ENCODE measurements at places on chromosomes 12 and 14.

- no peak for DNase-seq
Measured at GRCh38 chr12:3117144-3117581, 40.0 kb downstream of the TSPAN9 start.

- no peak for DNase-seq
Measured at GRCh38 chr12:5806371-5807089, 138.5 kb downstream of the ANO2 start.

DNA sequence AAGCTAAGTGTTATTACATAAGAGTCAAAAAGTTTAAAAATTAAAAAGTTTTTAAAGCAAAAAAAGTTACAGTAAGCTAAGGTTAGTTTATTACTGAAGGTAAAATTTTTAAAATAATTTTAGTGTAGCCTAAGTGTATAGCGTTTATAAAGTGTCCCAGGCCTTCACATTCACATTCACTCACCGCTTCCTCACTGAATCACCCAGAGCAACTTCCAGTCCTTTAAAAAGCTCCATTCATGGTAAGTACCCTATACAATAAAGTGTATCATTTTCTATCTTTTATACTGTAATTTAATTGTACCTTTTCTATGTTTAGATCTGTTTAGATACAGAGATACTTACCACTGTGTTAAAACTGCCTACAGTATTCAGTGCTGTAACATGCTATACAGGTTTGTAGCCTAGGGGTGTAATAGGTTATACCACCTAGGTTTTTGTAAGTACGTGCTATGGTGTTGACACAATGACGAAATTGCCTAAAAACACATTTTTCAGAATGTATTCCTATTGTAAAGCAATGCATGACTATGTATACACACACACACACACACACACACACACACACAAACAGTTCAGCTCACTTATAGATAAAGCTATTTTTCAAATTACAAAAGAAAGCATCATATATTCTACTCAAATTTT lies 3.7 kb downstream of the CLEC14A start:
- no peak for DNase-seq

- DNase-seq = no peak
Measured at GRCh38 chr12:120851944-120852343, 52.2 kb downstream of the SPPL3 start.

- no peak for DNase-seq
Measured at GRCh38 chr14:78446807-78447206, 276.6 kb downstream of the NRXN3 start.

- no peak for DNase-seq
Measured at GRCh38 chr14:33740531-33740930, 210.3 kb downstream of the EGLN3 start.

DNA sequence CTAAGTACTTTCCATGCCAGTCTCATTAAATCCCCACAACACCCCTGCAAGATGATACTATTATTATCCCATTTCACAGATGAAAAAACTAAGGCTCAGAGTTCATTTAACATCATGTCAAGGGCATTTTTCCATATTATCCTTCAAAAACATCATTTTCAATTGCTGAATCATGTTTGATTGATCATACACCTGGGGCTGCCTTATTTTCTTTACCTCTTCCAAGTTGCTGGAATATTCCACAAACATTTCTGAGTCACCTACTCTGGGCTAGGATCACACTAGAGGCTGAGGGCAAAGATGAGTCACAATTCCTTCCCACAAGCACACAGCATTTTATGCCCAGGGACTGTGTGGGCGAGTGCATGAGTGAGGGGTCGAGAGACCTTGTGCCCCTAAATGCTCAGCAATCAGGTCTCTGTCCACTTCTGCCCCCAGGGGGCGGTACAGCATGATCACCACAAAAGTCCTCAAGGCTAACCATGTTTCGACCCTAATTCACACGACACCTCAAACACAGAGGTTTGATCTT lies 14.1 kb upstream of the TMEM119 start:
- peak; percentile 54 for DNase-seq
